ENCODE measurements at places on chromosomes 13 and 19.

DNA sequence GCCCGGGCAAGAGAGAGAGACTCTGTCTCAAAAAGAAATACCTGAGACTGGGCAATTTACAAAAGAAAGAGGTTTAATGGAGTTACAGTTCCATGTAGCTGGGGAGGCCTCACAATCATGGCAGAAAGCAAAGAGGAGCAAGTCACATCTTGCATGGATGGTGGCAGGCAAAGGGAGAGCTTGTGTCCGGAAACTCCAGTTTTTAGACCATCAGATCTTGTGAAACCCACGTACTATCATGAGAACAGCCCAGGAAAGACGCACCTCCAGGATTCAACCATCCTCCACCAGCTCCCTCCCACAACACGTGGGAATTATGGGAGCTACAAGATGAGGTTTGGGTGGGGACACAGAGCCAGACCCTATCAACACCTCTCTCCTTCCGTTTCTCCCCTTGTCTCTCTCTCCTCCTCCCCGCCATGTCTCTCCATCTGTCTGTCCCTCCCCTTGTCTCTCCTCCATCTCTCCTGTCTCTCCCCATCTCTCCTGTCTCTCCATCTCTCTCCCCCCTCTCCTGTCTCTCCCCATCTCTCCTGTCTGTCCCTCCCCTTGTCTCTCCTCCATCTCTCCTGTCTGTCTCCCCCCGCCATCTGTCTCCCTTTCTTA lies 10.0 kb downstream of the POLR2E start:
- no peak for DNase-seq

DNA sequence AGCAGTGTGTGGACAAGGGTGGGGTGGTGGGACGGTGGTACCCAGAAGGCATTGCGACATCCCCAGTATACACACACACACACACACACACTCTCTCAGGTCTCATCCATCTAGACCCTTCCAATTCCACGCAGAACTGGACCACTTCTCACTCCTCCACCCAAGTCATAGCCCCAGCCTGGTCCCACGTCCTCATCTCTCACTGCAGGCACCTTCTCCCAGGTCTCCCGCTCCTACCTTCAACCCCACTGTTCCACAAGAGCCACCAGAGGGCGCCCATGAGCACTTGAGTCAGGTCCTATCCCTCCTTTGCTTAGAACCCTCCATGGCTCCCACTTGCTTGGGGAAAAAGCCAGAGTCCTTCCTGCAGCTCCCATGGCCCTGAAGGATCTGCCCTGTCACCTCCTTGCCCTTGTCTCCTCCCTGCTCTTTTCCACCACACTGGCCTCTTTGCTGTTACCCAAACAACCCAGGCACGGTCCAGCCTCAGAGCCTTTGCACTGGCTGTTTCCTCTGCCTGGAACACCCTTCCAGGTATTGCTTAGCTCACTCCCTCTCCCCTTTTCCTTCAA lies 62.6 kb downstream of the IER2 start:
- DNase-seq, result peak; percentile 92

DNA sequence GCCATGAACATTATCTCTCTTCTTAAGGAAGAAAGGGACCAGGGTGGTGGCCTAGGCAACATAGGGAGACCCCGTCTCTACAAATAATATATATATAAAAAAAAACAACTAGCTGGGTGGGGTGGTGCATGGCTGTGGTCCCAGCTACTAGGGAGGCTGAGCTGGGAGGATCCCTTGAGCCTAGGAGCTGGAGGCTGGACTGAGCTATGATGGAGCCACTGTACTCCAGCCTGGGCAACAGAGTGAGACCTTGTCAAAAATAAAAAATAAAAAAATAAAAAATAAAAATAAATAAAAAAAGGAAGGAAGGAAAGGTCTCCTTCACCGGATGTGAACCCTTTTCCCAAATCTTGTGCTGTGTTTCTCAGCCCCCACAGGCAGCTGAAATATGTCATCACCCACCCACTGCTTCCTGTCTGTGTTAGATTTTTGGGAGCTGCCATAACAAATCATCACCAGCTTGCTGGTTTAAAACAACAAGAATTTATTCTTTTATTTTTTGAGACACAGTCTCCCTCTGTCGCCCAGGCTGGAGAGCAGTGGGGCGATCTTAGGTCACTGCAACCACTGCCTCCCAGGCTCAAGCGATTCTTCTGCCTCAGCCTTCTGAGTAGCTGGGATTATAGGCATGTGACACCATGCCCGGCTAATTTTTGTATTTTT lies 9.5 kb upstream of the TSPAN16 start:
- DNase-seq, result no peak

DNA sequence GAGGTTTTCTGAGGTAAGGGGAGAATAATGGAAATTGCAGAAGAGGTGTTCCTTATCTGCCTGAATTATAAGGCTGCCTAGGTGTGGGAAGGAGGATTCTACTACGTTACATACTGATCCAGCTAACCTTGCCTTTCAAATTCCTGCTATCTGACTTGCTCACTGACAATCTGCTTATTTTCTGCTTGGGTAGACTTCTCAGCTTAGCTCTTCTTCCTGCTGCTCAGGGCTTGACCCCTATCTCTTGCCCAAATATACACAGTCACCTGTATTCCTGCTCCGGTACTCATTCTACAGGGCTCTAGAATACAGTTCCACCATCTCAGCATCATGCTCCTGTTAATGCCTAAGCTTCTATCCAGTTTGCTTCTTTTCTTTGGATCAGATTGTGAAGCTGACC lies 1607.6 kb downstream of the OLFM4 start:
- DNase-seq, result no peak

DNA sequence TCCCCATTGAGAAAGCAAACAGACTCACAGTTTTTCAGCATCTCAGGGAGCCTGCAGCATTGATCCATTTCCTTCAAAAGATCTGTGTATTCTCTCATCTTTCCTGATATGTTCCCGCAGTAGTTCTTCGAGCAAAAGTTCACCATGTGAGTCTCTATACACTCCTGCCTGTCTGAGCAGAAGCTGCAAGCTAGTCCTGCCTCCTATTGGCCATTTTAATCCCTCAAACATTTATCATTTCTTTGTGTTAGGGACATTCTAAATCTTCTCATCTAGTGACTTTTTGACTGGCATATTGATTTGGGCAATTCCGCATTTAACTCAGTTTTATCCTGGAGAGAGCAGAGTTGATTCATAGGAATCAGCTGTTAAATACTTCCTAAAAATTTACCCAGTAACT lies 660.4 kb upstream of the KLF12 start:
- DNase-seq, result no peak

DNA sequence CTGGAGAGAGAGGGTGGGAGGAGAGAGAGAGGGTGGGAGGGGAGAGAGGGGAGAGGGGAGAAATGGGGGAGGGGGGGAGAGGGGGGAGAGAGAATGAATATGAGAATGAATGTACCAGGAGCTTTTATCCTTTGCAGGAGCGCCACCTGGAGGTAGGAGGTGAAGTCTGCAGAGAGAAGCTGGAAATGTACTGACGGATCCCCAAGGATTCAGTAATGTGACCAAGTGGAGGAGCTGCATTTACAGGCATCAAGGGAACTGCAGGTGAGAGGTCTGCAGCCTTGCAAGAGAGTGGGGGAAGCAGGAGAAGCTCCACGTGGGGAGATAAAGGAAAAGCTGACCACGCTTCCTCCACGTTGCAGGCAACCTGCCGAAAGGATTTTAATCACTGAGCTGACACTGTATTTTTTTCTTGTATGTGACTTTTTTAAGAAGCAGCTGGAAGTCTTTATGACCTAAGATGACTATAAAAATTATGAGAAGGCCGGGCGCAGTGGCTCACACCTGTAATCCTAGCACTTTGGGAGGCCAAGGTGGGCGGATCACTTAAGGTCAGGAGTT lies 33.7 kb downstream of the VSTM1 start:
- DNase-seq, result no peak

- no peak for DNase-seq
These were observed 39.2 kb downstream of the TNFRSF19 start for GRCh38 chr13:23609414-23609760.

DNA sequence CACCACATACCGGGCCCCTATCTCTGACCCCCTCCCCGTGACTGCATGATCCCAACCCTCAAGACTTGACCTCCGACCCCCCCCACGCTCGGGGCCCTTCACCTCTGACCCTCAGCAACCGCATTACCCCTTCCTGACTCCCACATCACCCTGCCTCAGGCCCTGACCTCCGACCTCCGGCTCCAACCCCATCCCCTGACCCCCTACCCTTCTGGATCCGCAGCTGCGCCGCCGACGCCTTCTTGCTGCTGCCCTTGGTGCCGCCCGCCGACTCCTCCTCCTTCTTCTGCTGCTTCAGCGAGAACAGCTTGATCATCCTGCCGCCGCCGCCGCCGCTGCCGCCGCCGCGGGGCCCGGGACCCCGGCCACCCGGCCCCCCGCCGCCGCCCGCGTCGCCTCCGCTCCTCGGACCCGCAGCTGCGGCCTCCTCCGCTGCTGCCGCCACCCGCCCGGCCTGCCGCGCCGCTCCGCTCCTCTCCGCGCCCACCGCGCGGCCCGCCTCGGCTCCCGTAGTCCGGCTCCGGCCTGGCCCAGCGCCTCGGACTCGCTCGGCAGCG lies at the start of gene UBE2M:
UBE2M (minus strand) TSS at position 546 of the 557 bp plus-strand sequence; CDS start at position 316, 230 bp downstream.
- peak; percentile 94 for DNase-seq

GRCh38 chr19:51570962-51571575 lies at the start of gene ZNF175:
Gene ZNF175, plus strand, starts transcription at chr19:51571283. Its CDS starts 2,047 bp downstream, at chr19:51573330.
- DNase-seq, result peak; percentile 98

DNA sequence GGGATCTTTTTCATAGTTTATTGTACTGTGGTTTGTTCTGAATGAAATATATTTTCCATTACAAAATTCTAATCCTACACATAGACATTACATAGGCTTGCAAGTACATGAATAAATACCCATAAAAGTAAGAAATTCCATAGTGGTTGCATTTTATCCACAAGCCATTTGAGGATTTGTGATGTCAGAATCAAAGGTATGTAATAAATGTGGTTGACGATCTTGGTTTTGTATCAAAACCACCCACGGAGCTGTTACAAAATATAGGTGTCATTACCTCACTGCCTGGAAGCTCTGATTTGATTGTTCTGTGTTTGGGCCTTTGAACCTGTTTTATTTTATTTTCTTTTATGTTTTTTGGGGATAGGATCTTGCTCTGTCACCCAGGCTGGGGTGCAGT lies 125.1 kb downstream of the NALCN start:
- DNase-seq, result no peak

- no peak for DNase-seq
These were observed 11.2 kb downstream of the HAS1 start for GRCh38 chr19:51712461-51713081.

DNA sequence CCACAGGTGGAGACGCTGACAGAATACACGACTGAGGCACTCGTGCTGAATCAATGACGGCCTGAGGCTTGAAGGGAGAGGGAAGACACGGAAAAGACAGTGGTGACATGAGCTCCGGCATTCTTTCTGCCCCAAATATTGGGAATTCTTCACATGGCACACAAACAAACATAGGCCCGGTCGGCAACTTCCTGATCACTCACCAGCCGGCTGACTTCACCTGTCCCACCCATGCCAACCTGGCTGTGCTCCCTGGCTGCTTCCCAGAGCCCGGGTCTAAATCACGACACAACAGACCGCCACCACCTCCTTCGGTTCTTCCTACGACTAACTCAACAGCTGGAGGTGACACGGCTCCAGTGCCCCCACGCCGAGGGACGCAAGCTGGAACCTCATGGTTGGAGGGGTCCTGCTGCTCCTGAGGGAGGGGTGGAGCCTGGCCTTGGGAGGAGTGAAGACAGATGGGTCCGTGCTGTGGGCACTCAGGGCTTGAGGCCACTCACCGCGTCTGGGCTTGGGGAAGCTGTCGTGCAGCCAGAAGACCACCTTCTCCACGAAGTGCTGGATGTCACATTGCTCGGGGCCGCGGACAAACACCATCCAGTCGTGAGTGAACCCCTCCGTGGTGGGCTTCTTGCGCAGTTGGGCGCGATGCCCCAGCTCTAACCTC lies 9.6 kb downstream of the MLLT1 start:
- no peak for DNase-seq

- no peak for DNase-seq
These were observed 178.6 kb downstream of the RBM26 start for GRCh38 chr13:79227418-79227817.

GRCh38 chr13:39462428-39462827 lies 140.6 kb downstream of the LHFPL6 start:
- DNase-seq, result no peak

- no peak for DNase-seq
These were observed 4.0 kb downstream of the ZNF223 start for GRCh38 chr19:44055870-44056269.

DNA sequence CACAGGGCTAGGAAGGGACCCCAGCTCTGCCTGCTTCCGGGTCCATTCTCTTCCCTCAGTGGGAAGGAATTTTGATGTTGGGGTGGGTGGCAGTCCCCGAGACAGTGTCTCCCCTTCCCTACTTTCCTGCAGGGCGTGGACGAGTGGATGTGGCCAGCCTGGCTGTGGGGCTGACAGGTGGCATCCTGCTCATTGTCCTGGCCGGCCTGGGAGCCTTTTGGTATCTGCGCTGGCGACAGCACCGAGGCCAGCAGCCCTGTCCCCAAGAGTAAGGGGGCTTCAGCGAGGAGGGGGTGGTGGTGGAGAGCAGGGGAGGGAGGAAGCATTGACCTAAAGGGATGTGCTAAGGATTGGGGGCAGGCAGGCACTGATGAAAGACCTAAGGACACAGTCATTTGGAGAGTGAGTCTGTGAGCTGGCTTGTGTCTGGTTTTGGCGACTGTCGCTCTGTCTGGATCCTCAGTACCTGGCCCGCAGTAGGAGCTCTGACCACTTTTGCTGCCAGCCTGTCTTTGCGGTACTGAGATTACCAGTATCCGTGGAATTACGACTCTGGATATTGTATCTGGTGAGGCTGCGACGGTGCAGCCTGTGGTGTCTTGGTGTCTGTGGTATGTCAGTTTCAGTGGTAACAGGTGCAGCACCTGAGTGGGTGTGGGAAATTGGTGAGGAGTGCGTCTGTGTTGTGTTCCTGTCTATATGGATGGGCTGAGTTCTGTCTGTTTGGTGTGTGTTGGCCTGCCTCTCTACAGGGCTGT lies 2.4 kb upstream of the PRR12 start:
- no peak for DNase-seq

GRCh38 chr13:95660981-95661581 lies 15.9 kb upstream of the DNAJC3 start:
- no peak for DNase-seq

DNA sequence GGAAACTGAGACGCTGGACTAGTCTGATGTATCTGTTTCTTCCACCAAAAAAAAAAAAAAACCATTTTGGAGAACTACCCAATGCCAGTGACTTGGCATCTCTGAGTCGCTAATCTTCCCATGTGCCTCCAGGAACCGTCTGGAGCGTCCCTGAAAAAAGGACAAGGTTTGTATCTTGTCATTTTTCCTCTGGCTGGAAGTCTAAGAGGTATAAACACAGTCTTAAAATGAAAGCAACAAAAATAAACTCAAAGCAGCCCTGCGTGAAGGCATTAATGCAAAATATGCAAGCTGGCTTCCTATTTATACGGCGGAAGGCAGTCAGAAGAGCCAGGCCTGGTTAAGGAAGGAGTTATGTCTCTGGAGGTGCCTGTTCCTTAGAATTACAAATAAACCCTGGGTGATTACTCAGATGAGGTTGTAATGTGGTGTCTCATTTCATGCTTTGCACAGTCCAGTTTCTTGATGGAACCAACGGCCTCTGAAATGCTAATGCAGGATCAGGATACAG lies 20.3 kb downstream of the ACTN4 start:
- DNase-seq, result no peak
